ENCODE measurements at places on chromosomes 3 and 15.

DNA sequence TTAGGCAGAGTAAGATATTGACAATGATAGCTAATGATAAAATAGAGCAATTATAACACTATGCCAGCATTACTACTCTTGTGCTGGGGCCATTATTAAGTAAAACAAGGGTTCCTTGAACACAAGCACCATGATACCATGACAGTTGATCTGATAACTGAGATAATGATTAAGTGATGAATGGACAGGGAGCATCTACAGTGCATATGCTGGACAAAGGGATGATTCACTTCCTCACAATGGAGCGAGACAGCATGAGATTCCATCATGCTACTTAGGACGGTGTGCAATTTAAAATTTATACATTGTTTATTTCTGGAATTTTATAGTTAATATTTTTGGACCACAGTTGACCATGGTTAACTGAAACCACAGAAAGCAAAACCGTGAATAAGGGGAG lies 156.6 kb downstream of the FHIT start:
- no peak for DNase-seq

GRCh38 chr15:43253431-43254403 lies 13.0 kb downstream of the TGM5 start:
- no peak for DNase-seq

GRCh38 chr3:171592786-171593185 lies 132.6 kb upstream of the TNIK start:
- no peak for DNase-seq

DNA sequence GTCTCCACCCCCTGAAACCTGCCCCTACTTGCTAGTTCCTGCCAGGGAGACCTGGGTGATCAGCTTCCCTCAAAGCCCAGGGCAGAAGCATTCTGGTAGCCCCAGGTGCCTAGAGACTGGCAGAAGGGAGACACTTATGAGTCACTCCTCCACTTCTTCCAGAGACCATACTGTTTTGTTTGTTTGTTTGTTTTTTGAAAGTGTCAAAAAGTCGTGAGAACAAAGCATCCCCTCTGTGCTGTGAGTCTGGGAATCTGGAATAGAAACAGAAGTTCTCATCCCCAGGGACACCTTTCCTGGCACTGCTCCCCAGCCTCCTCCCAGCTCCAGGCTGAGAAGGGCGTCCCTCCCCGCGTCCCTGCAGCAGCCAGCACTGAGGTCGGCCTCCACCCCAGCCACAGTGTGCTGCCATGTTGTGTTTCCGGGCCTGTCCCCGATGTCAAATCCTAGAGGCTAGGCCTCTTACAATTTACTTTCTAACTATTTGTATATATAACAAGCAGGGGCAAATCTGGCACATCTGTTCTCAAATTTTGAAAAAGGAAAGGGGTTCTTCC lies 573.0 kb downstream of the RBMS3 start:
- DNase-seq, result no peak

- DNase-seq, result peak; percentile 46
These were observed 5.3 kb downstream of the PLSCR2 start for GRCh38 chr3:146464005-146464595.

DNA sequence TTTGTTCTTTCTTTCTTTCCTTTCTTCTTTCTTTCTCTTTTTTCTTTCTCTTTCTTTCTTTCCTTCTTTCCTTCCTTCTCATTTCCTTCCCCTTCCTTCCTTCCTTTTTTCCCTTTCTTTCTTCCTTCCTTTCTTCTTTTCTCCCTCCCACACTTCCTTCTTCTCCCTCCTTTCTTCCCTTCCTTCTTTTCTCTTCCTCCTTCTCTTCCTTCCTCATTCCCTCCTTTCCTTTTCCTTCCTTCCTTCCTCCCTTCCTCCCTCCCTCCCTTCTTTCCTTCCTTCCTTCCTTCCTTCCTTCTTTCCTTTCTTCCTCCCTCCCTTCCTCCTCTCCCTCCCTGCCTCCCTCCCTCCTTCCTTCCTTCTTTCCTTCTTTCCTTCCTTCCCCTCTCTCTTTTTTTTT lies 755.7 kb upstream of the GRM7 start:
- DNase-seq, result no peak

GRCh38 chr3:186073641-186074040 lies 35.2 kb downstream of the ETV5 start:
- DNase-seq, result no peak

- DNase-seq, result no peak
These were observed 1.2 kb downstream of the HAUS2 start for GRCh38 chr15:42549741-42550392.

- DNase-seq, result no peak
These were observed 35.3 kb upstream of the TUBGCP5 start for GRCh38 chr15:23074684-23075083.

DNA sequence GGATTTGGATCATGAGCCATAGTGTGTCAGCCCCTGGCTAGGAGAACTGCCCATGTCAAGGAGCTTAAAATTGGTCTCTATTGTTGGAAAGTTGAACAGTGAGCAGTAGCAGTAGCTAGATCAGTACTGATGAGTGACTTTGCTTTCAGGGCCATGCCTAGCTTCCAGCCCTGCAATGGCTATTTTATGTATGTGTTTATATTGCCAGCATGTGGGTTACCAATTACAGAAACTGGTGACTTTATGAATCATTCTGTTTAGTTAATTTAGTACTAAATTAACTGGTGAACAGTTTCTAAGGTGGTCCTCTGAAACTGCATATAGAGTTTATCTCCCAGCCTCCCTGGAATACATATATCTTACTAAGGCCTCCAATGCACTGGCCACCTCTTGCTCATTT lies 908.1 kb upstream of the ALCAM start:
- DNase-seq, result no peak

GRCh38 chr3:65078748-65079147 lies 390.9 kb upstream of the ADAMTS9 start:
- DNase-seq, result no peak

DNA sequence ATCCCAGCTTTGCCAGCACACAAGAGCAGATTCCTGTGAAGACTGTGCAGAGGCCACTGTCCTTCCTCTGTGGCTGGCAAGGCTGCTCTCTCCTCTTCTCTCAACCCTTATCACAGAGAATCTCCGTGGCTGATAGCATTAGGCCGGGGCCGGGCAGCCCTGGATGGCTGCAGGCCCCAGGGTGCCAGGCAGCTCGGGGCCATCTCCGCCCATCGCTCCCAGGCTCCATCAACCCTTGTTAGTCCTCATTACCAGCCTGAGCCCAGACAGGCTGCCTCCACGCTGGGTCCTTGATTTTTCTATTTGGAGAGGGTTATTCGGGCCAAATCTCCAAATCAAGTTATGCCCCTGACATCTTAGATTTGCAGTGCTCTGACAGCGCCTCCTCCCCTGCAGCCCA lies 39.1 kb downstream of the MRPL46 start:
- no peak for DNase-seq

DNA sequence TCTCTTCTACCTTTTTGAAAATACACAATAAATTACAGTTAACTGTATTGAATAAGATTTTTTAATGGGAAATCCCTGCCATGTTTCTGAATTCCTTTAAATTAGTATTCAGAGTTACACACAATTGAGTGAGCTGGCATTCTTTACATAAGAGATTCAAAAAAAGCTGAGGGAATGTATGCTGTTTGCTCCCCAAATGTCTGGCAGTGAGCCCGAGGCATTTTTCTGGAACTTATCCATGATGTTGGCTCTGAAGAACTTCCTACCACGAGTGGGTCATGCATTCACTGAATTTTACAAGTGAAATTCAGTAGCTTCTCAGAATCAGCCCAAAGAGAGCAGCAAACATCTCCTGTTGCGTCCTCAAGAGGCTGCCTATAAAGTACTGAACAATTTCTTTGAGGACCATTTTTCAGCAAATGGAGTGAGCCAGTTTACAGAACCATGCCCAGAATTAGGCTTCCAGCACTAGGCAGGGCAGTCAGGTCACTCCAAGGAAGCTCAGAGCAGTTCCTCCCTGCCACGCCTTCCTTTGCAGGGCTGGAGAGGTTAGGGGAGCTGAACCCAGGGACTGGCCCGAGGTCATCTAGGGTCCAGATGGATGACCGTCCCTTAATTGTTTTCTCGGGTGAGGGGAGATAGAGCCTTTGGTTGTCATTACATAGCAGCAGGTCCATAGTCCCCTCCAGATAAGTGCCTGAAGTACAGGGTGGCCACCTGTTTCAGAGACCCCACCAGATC lies 21.2 kb downstream of the GABRA5 start:
- DNase-seq, result no peak

DNA sequence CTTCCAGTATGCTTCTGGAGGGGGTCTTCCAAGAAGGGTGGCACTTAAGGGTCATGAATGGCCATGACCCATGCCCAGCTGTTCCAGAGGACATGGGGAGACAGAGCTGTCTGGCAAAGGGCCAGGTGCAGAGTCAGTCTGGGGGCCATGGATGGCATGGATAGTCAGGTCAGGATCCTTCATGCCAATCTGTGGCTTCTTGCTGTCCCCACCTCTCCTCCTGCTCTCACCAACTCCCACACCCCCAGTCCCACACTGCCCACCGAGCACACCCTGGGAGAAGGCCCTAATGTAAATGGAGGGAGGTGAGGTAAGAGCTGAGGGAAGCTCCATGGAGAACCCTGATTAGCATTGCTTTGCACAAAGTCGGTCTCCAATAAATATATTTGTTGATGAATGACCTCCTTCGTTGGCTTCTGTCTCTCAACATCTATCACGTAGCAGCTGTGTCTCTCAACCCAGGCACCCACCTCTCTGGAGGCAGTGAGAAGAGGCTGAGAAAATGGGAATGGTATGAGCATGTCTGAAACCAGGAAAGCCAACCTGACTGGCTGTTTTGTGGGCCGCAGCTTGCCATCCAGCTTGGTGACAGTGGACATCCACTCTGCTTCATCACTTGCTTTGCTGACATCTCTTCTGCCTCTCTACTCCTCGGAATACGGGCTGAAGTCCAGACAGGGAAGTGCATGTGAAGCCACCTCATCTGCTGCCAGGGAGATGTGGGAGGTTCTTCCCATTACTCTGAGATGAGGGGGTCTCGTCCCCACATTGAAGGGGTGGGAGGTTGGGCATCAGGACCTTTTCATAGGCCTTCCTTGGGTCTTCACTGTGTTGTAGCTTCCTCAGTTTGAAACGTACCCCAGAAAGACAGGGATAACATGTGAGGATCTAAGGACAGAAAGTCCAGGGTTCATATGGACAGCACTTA lies 37.7 kb upstream of the RAB6B start:
- no peak for DNase-seq

DNA sequence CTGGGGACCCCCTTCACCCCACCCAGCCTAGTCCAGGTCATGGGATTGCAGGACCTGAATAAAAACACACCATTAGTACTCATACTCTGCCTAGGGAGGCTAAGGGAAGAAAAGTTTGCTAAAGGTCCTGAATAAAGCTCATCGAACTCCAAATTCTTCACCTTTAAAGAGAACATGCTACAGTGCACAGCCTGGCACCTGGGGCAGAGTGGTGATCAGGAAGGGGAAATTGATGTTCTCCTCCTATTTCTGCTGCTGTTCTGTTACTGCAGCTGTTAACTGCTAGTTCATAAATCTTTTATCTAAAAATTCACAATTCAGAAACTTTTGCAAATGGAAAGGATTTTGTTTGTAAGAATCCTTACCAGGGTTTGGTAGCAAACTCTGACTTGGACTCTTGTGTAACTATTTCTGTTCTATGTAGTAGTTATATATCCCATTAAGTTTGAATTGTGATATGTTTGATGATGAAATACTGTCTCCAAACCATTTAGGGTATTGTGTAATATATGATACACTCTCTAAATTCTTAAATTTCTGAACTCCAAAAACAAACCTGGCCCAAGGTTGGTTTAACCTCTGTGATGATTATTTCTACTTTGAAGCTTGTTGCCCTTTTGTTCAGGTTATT lies 27.9 kb downstream of the MCTP2 start:
- DNase-seq, result no peak

DNA sequence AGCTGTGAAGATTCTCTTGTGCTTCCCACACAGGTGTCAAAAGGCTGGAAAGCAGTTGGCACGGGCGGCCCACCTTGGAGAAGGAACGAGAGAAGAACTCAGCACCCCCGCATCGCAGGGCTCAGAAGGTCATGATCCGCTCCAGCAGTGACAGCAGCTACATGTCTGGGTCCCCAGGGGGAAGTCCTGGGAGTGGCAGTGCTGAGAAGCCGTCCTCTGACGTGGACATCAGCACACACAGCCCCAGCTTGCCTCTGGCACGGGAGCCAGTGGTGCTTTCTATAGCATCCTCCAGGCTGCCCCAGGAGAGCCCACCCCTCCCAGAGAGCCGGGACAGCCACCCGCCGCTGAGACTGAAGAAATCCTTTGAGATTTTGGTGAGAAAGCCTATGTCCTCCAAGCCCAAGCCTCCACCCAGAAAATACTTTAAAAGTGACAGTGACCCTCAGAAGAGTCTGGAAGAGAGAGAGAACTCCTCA lies 31.4 kb downstream of the STARD5 start:
- DNase-seq, result no peak

DNA sequence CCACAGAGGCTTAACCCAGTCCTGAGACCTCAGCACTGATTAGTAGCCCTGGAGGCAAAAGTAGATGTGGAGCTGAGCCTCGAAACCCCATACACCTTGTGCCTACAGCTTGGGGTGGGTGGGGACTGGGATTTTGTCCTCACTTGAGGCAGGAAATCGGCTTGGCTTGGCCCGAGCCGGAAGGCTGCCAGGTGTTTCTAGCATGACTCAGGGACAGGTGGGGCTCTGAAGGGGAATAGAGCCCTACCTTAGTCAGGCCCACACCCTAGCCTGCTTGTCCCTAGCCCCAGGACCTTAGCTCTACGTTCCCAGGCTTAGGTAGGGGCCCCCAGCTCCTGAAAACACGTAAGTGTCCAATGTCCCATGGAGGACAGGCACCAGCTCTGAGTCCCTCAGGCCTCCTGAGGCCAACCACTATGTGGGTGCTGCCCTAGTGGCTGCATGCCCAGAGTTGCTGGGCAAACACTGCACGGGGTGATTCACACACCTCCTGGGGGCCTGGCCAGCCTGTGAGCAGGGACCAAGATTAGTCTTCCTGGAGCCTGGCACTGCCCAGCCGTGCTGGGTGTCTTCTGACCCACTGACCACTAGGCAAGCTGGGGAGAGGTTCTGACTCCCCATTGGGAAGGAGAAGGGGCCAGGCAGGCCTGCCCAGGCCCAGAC lies 3.1 kb downstream of the MST1R start:
- no peak for DNase-seq

GRCh38 chr3:16961621-16962205 lies 77.0 kb downstream of the PLCL2 start:
- no peak for DNase-seq

DNA sequence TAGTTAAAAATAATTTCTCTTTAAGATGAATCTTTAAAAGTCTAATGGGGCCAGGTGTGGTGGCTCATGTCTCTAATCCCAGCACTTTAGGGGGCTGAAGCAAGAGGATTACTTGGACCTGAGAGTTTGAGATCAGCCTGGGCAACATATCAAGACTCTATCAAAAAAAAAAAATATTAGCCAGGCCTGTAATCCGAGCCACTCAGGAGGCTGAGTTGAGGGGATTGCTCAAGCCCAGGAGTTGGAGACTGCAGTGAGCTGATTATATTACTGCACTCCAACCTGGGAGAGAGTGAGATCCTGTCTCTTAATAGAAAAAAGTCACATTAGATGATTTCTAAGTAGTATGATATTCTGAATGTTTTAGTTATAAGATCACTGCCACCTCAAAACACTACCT lies 322.0 kb upstream of the MANF start:
- no peak for DNase-seq

DNA sequence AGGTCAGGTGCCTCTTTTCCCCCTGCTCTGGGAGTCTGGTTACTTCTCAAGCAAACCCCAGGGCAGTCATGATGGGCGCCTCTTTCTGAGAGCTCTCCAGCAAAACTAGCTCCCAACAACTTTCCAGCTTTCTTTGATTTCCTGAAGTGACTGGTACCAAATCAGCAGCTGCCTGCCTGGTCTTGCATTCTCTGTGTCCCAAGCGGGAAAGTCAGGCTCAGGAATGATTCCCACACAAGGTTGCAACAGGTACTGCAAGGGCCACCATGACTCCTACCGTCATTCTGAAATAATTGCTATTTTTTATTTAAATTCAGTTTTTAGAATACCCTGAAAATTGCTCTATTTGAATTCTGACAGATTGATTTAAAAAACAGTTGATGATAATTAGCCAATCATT lies 658.7 kb downstream of the SQOR start:
- no peak for DNase-seq

All from kidney capillary endothelial cell (primary cell).